HS-5 (cell line): ENCODE measurements at places on chromosomes 12 and 14.

DNA sequence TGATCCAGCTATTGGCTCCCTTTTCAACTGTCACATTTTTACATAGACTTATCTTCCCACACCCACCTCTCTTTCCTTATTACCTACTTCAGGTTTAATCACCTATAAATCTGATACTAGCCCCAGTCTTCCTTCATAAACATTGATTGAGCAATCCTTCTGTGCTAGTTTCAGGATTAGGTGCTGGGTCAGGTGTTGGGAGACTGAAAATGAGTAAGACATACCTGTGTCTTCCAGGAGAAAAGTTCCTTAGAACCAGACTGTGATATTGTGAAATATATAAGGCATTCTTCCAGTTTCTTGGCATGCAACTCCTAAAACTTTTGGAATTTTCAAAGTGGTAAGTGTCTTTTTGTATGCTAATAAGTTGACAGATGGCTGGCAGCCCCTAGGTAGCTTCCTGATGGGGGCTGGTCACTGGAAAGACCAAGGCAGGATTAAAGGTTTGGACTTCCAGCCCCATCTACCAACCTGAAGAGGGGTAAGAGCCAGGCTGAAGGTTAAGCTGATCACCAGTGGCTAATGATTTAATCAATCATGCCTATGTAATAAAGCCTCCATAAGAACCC, 4.6 kb downstream of the ANO6 start:
- no peak for DNase-seq

- DNase-seq = peak; percentile 92
Observed at GRCh38 chr12:119869720-119870119, 7.4 kb downstream of the CIT start.

DNA sequence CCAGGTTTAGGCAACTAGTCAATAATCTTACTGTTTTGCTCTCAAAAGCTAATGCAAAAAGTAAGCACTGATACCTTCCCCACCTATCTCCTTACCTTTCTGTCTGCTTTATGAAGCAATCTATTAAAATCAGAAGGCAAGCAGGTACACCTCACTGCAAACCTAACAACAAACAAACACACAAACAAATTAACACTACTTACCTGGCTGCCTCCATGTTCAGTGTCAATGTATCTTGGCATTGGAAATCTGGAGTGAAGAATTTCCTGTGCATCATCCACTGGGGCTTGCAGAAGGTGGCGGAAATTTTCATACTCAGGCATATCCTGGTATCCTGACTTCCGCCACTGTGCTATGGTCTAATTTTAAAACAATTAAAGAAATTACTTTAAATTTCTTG, 62.5 kb downstream of the SEC23A start:
- no peak for DNase-seq

DNA sequence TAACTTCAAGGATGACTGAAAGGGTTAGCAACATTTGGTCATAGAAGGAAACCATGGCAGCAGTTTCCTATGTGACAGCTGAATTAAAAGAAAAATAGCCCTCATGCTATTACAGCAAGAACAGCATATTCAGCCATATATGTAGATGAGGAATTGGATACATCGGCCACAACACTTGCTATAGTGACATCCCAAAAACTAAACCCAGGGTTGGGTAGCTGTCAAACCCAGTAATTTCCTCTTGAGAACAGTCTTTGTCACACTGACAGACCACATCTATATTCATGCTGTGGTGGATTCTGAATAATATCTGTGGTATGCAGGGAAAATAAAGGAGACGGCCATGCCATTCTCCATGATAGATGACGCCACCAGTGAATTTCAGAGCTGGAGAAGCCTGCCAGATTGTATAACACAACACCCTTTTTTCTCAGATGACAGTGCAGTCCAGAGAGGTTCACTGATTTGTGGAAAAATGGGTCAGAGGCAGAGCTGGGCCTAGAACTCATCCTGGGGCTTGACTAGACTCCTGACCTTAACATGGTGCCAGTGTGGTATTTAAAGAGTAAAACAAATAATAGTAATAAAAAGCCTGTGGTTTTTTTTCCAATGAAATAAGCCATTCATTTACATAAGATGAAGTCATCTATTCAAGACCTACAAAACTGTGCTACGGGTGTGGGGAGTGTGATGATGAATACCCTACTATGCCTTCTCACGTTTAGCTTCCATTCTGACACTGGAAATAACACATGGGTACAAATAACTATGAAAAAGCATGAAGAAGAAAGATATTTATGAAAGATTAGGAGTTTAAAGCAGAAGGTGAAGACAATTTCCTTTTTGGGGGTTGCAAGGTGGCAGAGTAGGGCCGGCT, 32.3 kb downstream of the EFCAB11 start:
- DNase-seq = peak; percentile 72

- DNase-seq = no peak
Observed at GRCh38 chr14:71103662-71104484, 196.6 kb downstream of the PCNX1 start.

GRCh38 chr14:38078393-38078792, 129.3 kb upstream of the SSTR1 start:
- no peak for DNase-seq

DNA sequence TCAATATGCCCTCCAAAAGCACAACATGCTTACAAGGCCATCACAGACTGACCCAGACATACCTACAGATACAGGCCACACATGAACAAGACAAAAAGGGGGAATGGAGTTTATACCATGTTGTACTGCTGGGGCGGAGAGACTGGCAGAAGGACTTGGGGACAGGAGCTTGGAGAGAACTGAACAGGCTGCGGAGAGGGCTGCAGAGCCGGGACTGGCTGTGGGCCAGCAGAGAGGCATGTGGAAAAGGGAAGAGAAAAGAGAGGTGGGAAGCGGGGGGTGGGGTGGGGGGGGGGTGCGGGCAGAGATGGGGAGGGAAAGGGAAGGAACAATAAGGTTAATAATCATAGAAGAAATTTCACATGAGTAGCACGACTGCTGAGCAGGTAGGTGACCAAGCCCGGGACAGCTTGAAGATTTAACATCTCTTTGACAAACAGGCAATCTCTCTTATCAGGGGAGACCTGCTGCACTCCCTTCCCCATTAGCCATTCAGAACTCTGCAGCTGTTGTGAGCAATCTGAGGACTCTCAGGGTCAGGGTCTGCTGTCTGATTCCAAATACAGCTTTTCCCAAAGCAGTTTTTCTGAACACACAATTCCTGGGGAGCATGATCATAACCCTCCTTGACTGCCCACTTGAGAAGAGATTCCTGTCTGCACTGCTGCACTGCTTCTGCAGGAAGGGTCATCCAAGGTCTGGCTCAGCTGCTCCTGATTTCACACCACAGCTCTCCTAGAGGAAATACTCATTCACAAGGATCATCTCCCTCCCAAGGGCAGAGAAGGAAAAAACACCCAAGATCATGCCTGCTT, 21.6 kb upstream of the STAC3 start:
- no peak for DNase-seq

- no peak for DNase-seq
Observed at GRCh38 chr12:104863296-104863948, 94.7 kb downstream of the SLC41A2 start.

- no peak for DNase-seq
Observed at GRCh38 chr12:58656254-58657009, 263.9 kb downstream of the LRIG3 start.

- DNase-seq = no peak
Observed at GRCh38 chr14:75702122-75702521, 41.1 kb downstream of the TTLL5 start.

DNA sequence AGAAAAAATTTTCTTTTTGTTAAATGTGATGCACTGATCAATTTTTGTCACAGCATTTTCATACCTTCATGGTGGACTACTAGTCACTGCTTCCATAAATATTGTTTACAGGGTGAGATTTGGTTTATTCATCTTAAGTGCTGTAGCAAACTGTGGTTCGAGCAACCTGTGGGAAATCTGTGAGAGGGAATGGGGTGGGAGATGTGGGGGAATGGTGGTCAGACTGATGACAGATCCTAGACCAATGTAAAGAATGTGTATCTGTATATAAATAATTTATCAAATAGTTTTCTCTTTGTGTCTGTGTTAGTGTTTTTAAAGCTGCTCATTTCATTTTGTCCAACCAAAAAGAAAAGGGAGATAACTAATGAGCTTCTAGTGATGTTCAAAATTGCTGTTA, 26.7 kb downstream of the CSRP2 start:
- DNase-seq = no peak

DNA sequence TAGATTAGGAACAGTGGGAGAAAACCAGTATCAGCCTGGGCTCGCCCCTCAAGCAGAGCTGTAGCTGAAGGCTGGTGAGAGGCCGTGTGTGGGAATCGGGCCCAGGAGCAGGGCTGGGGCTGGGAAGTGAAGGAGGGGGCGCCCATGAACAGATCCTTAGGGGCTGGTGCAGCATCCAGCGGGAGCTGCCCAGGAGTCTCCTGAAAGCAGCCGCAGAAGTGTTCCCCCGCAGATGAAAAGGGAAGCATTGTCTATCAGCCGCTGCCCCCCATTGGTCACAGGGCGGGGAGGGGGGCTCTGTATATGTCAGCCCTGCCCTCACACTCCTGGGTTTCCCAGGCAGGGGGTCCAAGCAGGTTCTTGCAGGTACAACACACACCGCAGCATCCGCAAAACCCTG, 15.6 kb upstream of the RFLNA start:
- DNase-seq = no peak

- DNase-seq = no peak
Observed at GRCh38 chr12:24664161-24664880, 284.6 kb downstream of the BCAT1 start.

DNA sequence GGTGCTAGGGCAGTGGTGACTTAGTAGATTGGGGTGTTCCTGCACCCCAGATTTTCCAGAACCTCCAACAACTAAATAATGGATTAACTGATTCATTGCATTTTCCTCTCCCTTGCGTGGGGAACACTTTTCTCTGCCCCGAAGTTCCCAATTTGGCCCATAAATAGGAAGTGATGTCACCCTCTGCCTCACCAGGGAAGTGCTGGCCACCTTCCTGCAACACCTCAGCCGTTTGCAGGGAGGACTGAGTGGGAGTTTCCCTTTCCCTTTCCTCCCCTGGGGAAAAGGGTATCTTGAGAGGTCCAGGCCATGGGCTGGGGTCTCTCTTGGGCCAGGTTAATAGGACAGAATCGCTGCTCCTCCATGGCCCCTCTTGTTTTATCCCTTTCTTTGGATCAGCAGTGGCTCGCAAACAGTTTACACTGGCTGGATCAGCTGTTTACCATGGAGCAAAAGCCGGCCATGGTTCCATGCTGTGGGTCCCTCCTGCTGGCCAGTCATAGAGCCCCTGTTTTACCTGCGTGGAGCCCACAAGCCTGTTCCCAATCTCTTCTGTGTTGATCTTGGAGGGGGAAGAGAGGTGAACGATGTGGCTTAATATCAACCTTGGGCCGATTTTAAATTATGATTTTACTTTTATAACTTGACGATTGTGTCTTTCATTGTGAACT, 91.6 kb upstream of the VRK1 start:
- DNase-seq = no peak

- no peak for DNase-seq
Observed at GRCh38 chr14:91350813-91351511, 66.7 kb downstream of the CCDC88C start.

DNA sequence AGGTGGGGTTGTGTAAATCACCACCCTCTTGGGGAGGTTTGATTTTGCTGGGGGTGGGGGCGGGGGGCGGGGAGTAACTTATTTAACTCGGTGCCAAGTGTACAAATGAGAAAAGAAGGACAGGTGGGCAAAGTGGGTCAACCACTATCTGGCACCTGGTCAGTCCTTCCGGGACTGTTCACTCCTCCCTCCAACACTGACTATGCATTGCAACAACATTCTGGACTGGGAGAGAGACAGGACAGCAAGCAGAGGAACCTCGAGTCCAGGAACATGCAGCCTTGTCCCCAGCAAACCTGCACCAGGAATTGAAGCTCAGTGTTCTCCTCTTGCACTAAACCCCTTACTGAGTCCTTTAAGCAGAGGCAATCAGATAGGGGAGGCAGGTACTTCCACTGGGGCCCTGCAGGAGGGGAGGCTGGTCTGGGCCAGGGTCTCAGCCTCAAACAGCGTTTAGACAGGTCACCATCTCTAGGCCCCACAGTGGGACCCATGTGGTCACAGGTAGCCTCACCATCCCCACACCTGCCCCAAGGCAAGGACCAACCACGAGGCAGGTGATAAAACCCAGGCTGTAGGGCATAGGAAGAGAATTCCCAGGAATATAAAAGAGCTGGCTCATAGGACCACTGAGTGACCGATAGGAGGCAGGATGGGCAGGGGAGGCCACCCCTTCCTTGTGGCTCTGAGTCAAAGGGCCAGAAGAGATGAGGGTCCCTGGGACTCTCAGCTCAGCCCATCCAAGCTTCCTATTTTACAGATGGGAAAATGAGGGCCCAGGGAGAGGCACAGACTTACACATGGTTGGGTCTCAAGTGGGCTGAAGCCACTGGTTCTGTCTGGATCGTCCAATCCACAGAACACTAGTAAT, 9.8 kb downstream of the CCDC85C start:
- DNase-seq = no peak

- DNase-seq = no peak
Observed at GRCh38 chr12:95829395-95829794, 29.4 kb upstream of the SNRPF start.

DNA sequence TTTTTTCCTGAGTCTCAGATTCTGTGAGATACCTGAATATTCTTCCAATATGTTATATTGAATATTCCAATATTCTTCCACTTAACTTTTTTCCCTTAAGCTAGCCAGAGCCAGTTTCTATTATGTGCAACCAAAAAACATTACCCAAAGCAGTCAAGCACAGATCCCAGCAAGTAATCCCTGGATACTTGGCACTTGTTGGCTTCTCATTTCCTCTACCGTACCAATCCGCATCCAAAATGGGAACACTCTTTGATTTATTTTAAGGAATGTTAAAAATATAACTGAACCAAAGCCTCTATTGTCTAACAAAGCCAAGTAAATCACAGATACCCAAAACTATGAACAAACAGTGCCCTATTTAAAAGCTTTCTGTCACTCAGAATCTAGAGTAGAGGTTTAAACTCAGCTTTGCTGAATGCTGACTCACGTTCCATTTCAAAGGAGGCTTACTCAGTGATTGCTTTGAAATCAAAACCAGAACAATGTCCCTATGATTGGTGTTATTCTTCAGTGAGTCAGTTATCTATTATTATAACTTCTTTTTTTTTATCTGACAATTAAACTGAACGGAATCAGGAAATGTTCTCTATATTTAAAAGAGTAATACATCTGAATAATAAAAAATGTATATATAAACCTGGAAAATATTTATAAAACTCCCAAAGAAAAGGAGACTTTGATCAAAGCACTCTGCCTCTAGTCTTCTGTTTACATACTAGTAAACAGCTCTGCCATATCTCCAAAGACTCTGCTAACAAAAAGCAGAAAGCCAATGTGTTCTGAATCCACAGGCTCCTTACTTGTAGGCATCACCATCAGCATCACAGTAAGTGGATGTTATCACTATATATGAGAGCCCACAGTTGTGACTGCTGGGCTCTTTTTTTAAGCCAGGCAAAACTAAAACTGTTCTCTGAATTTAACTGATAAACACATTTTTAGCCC, 360.8 kb downstream of the CCDC91 start:
- DNase-seq = peak; percentile 59

- no peak for DNase-seq
Observed at GRCh38 chr14:75469606-75470237, 41.9 kb downstream of the JDP2 start.
